ENCODE measurements at places on chromosomes 1 and 21.

- DNase-seq, result no peak
Measured at GRCh38 chr1:227947676-227948492, at the start of gene WNT9A. Gene WNT9A (minus strand): TSS chr1:227947932. CDS start chr1:227947887, 45 bp downstream.

GRCh38 chr1:83999316-83999819, 436 bp upstream of the TTLL7 start:
- no peak for DNase-seq

GRCh38 chr1:36771240-36771639, 263.1 kb downstream of the GRIK3 start:
- DNase-seq, result no peak

GRCh38 chr21:44024257-44024656, 12.1 kb downstream of the TRAPPC10 start:
- no peak for DNase-seq

GRCh38 chr1:229470406-229471043, 36.6 kb upstream of the ACTA1 start:
- no peak for DNase-seq

DNA sequence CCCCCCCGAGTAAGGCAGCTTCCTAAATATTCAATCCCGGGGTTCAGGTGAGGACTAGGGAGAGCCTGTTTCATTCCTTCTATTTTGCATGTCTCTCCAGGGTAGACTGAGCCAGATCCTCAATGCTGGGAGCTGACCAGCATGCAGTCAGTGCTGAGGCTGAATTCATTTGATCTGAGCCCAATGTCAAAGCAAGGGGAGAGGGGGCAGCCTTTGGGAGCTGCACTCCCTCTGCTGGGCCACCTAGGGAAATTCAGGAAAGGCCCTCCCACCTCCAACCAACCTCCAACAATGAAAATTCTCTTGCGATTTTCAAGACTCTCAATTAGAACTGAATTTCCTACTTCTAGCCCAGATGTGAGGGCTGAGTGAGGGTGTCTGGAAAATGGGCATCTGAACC, 371.2 kb downstream of the NPHP4 start:
- DNase-seq, result no peak

DNA sequence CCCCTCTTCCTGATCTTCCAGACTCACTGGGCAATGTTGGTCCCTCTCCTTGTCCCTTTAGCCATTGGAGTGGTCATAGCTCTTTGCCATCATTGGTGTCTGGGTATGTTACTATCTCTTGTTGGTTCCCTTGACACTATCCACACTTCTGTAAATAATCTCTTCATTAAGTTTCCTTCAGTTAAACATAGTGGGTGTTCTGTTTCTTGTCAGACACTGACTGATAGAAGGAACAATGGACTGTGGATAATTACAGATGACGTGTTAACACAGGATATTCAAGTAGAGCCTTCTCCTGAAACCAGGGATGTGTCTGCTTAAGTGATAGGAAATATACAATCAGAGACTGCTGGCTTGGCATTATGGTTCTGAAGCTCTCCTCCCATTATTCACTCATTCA, 458.3 kb upstream of the USP24 start:
- no peak for DNase-seq

DNA sequence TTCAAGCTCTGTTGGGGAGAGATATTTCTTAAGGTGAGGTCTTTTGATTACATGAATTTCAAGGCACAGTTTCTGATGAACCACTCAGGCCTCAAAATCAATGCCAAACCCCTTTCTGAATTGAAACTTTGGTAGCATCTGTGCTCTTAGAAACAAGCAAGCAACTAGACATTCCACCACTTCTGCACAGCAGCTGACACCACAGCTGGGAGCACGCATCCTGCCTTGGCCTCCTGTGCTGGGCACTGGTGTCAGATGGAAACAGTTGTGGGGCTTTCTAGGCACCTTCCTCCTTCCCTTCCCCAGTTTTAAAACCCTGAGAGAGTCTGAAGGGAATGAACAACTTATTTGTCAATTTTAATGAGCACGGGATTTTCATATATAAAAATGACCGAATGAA, 360.2 kb downstream of the ADGRL2 start:
- DNase-seq, result no peak

DNA sequence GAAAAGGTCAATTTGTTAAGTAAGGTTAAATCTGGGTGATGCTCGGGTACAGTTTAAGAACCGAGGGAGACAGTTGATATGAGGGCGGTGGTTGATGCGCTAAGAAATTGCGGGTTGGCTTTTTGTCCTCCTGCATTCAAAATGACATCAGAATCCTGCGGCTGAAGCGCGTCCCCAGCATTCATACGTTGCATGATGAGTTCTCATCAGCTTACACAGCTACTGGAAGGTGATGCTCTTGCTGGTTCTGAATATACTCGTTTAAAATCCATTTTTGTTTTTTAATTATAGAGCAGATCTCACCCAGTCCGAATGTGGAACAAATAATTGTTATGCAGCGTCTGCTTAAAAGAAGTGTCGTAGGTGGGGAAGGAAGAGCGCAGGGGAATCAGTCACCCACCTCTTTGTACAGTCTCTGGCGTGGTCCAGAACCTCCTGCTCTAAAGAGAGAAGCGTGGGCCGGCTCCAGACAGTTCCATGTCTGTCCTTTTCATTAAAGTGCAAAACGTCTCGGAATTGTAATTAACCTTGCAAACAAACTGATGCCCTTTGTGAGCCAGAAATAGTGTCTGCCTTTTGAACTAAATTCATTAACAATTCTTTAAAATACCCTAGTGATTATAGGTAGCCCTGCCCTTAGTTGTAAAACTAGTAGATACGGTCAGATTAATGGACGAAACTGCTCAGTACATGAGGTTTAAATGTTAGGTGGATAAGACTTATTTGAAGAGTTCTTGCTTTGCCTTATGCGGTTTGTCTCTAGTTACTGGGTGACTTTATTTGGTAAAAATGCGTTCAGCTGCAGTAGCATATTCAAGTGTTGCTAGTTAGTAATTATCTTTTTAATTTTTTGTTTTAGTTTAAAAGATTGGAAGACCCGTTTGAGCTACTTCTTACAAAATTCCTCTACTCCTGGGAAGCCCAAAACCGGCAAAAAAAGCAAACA, 741 bp downstream of the RGS2 start:
- DNase-seq, result peak; percentile 47

- DNase-seq, result no peak
Measured at GRCh38 chr1:154478639-154479038, 23.4 kb upstream of the TDRD10 start.

- DNase-seq, result no peak
Measured at GRCh38 chr1:172465617-172466016, 21.7 kb upstream of the PIGC start.

DNA sequence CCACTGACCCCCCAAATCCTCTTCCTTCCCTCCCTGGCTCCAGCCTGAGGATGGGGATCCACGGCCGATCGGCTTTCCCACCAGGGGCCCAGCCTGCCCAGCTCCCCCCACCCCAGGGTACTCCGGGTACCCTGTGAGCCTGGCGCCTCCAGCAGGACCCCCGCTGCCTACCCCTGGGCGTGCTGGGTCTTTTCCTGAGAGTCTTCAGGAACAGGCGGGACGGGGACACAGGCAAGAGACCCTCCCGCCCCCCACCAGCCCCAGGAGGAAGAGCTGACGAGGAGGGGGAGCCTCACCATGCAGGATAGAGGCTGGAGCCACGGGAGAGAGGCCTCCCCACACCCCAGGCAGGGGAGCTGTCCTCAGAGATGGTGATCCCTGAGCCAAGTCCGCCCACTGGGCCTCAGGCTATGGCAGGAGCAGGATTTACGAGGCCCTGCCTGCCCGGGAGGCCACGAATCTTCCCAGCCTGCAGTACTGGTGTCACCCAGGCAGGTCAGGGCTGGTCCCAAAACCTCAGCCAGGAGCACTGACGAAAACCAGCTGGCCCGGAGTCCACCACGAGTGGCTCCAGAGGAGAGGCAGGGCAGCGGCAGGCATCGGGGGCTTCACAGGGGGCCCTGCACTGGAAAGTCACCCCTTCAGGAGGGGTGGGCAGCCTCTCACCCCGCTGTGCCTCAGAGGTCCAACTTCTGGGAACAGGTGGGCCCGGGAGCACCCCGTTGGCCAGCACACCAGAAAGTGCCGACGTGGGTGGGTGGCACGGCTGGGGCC, 58.0 kb downstream of the MEGF6 start:
- no peak for DNase-seq

DNA sequence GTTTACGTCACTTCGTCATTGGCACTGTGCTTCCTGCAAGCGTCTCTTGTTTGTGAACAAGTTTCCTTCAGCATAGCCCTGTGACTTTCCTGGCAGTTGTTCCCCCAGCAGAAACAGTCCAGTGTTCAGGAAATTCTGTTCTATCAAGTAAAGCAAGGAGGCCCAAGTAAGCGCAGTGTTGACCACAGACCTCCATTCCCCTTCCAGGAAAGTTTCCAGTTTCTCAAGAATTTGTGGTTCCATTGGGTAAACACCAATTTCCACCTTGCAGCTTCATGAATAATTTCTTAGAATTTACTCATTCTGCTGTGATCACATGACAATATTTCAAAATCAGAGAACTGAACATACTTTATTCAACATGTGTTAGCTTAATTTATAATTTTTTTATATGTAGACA, 88.5 kb upstream of the ETV3 start:
- DNase-seq, result no peak

DNA sequence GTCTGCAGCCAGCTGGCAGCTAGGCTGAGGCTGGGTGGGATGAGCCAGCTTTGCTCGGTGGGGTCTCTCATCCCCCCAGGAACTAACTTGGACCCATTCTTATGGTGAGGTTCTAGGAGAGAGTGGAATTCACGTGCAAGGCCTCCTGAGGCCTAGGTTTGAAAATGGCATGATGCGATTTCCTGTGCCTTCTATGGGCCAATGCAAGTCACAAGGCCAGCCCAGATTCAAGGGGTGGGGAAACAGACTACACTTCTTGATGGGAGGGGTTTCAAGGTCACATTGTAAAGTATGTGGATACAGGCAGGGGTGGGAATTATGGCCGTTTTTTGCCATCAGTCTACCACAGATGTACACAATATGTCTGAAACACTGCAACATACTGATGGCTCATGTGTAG, 48.3 kb downstream of the HTR6 start:
- DNase-seq, result no peak

DNA sequence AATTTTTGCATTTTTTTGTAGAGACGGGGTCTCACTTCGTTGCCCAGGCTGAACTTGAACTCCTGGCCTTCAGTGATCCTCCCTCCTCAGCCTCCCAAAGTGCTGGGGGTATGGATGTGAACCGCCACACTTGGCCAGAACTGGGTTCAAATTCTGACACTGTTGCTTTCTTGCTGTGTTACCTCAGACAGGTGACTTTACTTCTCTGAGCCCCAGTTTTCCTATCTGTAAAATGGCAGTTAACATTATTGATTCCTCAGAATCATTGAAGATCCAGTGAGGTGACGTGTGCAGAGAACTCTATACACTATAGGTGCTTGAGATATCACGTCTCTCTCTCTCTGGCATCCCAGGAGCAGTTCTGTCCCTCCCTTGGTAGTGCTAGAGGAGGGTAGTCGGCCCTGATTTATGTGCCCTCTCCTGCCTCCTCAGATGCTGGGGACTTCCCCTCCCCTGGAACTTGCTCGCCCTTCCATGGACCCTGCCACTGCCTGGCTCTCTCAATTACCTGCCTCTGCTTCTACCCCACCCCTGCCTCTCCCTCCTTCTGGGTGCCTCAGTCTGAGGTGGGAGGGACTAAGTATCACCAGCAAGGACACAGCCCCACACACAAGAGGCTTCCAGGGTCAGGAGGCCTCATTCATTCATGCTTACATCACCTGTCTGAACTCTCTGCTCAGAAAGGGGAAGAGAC, 2.8 kb upstream of the HPCA start:
- no peak for DNase-seq

DNA sequence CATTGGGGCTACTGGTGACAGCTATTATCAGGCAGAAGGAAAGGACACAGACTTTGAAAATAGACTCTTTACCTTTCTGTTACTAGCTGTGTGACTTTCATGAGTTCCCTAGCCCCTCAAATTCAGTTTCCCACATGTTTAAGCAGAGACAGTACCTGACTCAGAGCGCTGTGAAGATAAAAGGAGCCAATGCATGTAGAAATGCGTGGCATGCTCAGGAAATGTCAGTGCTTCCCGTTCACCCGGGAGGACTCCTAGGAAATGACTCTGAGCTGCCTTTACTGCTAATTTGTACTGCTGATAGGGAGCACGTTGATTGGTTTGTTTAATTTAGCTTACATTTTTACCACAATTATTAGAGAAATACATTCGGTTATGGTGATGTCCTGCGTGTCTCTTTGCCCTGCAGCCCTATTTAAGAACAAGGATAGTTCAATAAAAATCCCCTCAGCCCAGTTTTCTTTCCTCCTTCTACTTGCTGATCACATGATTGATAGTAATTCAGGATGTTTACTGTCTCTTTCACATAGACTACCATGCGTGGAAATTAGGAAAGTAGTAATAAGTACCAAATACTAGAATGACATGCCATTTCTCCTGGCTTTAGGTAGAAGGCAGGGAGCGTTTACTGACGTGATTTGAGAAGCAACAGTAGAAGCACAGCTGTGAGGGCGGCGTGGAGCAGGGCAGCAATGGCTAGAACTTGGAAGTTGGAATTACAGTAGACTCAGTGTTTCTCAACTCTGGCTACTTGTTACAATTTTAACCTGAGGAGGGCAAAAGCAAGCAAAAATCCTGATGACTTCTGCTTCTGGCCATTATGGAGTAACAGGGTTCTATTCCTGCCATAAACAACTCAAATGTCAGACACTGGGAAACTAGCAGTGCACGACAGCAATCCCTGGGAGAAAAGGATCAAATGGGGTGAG, 15.9 kb downstream of the PDIK1L start:
- DNase-seq, result no peak

DNA sequence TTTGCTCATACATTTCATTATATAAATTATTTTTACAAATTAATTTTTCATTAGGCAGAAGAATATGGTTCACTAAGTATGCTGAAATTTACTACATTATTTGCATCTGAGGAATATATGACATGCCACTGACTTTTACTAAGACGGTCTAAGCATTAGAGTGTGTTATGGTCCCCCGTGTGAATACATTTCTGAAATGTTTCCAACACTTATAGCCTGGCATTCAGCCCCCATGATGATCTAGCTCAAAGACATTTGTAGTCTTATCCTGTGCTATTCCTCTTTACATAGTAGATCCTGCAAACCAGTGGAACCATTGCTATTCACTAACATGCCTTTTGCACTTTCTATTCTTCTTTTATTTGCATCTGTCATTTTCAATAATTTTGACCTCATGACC, 1878.0 kb downstream of the MRPL39 start:
- no peak for DNase-seq

DNA sequence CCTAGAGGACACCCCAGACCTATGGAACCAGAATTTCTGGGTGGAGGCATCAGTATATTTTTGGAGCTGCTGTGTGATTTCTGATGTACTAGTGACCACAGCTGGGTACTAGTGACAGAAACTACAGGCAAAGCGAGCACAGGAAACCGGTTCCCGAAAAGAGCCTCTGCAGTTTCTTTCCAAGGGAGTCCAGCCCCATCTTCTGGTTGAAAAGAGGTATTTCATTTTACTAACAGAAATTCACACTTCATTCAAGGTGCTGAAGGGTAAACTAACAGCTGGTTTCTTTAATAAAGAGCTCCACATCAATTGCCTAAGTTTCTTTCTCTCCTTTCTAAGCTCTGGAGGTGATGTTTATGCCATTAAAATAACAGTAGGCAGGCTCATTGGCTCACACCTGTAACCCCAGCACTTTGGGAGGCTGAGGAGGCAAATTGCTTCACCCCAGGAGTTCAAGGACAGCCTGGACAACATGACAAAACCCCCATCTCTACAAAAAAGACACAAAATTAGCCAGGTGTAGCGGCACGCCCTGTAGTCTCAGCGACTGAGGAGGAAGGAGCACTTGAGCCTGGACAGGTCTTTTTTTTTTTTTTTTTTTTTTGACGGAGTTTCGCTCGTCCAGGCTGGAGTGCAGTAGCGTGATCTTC, 22.0 kb downstream of the THAP3 start:
- no peak for DNase-seq

GRCh38 chr1:211928993-211929637, 98.6 kb upstream of the LPGAT1 start:
- no peak for DNase-seq
